Activated CD4-positive, alpha-beta T cell treated with anti-CD3 and anti-CD28 coated beads, Interleukin-2, amount 50 U/mL, for 16 hours (primary cell): ENCODE measurements at places on chromosomes 5 and 9.

DNA sequence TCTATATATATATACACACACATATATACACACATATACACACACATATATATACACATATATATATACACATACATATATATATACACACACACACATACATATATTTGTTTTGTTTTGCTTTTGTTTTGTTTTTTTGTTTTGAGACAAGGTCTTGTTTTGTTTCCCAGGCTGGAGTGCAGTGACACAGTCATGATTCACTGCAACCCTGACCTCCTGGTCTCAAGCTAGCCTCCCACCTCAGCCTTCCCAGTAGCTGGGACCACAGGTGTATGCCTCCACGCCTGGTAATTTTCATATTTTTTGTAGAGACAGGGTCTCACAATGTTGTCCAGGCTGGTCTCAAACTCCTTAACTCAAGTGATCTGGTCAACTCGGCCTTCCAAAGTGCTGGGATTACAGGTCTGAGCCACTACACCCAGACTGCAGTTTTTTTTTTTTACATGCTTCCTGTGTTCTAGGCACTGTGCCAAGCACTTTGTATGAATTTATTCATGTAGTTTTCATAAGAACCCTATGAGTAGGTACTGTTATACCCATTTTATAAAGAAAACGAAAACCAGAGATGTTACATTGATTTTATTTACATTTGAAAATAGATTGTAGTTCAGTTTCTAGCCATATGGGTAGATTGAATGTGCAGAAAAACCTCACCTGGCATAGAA, 120.7 kb downstream of the PBX3 start:
- DNase-seq: no peak

DNA sequence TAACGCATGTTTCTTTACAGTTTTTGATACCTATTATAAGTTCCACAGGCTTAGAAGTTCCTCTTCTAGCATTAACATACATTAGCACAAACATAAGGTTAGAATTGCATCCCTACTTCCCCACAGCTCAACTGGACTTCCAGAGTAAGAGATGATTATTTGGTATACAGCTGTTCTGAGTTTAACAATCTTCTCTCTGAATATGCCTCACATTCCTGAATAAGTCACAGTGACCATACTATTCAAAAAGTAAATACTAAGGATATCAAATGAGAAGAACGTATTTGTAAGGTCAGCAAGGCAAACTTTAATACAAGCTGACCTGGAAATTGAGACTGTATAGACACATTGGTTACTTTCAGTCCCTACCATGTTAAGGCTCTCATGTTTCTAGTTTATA, 21.3 kb downstream of the NR6A1 start:
- no peak for DNase-seq

DNA sequence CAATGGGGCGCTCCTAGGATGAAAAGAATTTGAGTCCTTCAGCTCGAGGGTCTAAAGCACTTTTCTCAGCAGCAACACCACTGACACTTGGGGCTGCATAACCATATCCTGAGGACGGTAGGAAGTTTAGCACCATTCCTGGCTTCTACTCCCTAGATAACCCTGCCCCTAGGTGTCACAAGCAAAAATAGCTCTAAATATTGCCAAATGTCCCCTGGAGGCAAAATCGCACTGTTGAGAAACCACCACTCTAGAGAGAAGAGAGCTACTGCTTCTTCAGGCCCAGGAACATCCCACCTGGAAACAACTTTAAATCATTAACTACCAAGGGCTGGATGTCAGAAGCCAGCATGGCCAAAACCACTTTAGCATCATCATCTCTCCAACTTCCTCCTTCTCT, 29.8 kb downstream of the MYO10 start:
- no peak for DNase-seq

- no peak for DNase-seq
These were observed 633.2 kb upstream of the RORB start for GRCh38 chr9:73863924-73864323.

GRCh38 chr5:133229931-133230664, 178.3 kb downstream of the HSPA4 start:
- DNase-seq: no peak

DNA sequence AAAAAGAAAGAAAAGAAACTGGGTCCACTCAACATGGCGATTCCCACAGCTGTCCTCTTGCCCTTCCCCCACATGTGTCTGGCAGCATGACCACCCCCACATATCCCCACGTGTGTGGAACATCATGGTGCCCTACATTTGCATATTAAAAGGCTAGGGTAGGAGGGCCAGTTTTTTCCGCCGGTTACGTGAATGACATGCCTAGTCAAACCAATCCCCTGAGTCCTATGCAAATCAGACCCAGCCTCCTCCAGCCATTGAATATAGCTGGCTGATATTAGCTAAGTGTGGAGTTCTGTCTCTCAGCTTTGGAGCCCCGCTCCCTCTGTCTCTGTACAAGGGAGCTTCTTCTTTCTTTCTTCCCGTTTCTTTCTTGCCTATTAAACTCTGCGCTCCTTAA, 33.0 kb upstream of the CCDC112 start:
- no peak for DNase-seq
